A549 treated with RU486 at 1 μM for 4 hours (cell line): ENCODE measurements at places on chromosomes 1 and 21. TPM values are rescaled to one million over a fixed set of nuclear protein-coding genes. Genes with fewer than 3 reads are reported as not detected.

Gene GAS5
- 280 to 338 TPM (median 292 TPM) in 5 replicates for total RNA-seq

Gene TP73
- total RNA-seq: 0.33 to 0.64 TPM (median 0.47 TPM) in 5 replicates

Gene LCE1F
- not detected in 5 replicates for total RNA-seq

Gene AUNIP
- 5.8 to 7.8 TPM (median 6.4 TPM) in 5 replicates for total RNA-seq

Gene IKBKE
- 6.3 to 8.9 TPM (median 7.3 TPM) in 5 replicates for total RNA-seq
